ENCODE measurements at places on chromosomes 2 and 18.

DNA sequence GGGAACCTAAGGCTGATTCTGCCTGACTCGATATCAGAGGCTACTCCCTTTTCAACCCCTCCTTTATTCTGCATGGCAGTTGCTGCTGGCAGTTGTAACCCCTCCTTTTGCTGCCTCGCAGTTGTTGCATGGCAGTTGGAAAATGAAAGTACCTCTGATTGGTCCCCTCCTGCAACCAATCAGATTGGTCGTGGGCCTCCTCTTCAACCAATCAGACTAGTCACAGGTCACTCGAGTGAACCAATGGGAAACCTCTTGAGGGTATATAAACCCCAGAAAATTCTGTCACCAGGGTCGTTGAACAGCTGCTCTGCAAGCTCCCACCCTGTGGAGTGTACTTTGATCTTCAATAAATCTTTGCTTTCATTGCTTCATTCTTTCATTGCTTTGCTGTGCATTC, 294.3 kb upstream of the SLC8A1 start:
- no peak for DNase-seq

DNA sequence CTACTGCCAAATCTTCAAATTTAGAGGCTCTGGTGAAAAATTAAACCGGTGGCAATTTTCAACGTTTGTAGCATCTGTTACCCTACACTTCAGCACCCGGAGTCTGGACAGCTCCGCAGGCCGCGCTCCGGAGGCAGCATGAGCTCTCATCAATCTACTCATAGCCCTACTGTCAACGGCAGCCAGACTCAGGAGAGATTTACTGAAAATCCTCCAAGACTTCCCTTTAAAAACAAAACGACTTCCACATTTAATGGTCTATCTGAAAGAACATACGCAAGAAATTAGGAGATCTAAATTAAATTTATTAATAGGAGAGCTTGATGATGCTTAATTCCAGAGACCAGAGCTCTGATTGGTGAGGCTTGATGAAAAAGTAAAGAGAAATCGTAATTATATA, 970 bp upstream of the ADCYAP1 start:
- DNase-seq: peak; percentile 60

DNA sequence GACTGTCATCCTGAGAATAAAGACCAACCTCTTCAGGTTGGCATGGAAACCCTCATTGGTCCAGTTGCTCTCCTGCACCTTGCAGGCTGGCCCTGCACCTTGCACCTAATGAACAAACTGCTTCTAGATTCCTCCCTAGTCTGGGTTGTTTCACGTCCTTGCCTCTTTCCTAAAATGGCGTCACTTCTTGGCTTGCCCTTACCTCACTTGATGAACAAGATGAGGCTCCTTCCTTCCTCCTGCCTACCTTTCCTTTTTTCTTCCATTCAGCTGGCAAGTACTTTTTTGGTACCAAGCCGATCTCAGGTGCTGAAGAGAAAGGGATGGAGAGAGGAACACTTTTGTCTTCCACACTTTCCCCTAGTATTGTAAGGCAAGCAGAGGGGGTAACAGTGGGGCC, 74.5 kb downstream of the MYCN start:
- DNase-seq: no peak

DNA sequence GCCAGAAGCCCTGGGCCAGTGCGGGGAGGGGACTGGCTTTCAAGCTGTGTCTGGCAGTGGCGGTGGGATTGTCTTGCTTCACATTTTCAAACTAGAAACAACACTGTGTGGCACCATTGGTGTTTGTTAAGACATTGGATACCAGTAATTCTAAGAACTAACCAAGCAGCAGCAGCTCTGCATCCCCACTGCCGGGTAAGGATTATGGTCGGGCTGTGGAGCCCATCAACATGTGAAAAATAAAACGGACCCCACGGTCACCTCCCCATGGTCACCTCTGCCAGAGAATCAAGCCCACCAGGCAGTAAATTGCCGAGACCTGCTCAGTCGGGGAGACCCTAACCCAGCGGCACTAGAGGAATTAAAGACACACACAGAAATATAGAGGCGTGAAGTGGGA, 65.3 kb downstream of the C18orf63 start:
- no peak for DNase-seq

GRCh38 chr2:238160206-238161129, 1.7 kb downstream of the ERFE start:
- DNase-seq: peak; percentile 17

- DNase-seq: peak; percentile 45
Observed at GRCh38 chr18:23618862-23619387, 32.6 kb upstream of the NPC1 start.

GRCh38 chr2:122745603-122746002, 990.2 kb downstream of the TSN start:
- DNase-seq: no peak

GRCh38 chr2:110931648-110932047, 189.1 kb upstream of the BCL2L11 start:
- peak; percentile 50 for DNase-seq

DNA sequence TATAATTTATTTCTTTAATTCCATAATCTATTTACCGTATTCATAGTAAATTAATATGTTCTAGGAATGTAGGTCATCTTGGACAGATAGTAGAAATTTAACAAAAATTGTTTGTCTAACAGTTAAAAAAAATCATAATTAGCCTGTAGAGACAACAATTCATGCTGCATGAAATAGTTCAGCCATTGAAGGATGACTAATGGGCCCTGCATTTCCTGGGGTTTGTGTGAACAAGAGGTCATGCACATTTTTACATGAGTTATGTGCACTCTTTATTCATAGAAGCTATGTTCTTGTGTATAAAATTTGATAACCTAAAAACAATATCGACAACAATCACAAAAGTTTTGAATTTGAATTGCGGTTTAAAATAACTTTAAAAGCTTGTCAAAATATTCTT, 1663.6 kb downstream of the SUCLG1 start:
- DNase-seq: peak; percentile 26

DNA sequence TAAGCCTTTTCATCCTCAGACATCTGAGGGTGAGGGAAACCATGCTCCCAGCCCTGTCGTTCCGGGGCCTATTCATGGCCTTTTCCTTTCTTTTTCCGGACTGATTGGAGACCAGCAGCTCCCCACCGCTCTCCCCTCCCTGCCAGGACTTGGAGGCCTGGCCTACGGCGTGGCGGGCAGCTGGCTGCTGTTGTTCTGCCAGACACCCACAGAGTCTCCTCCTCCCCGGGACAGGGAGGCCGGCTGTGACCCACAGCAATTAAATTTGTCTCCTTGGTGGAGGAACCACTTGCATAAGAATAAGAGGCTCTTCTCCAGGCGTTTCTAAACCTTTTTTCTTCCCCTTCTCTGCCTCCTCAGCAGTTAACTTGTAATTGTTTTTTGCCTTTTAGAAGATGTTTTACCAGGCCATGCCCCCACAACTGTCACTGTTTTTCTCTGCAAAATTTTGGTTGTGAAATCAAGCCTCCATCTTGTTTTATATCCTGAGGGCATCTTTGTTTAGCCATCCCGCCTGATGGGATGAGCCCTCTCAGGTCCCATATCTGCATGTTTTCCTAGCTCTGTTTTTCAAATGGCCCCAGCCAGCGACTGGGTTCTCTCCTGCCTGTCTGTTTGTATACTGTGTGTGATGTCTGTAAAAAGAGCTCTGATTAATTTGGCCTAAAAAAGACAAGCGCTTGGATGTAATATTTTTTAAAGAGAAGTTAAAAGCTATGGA, 1060.0 kb upstream of the DDX18 start:
- no peak for DNase-seq

- no peak for DNase-seq
Observed at GRCh38 chr18:79283131-79283810, 112.5 kb upstream of the NFATC1 start.

DNA sequence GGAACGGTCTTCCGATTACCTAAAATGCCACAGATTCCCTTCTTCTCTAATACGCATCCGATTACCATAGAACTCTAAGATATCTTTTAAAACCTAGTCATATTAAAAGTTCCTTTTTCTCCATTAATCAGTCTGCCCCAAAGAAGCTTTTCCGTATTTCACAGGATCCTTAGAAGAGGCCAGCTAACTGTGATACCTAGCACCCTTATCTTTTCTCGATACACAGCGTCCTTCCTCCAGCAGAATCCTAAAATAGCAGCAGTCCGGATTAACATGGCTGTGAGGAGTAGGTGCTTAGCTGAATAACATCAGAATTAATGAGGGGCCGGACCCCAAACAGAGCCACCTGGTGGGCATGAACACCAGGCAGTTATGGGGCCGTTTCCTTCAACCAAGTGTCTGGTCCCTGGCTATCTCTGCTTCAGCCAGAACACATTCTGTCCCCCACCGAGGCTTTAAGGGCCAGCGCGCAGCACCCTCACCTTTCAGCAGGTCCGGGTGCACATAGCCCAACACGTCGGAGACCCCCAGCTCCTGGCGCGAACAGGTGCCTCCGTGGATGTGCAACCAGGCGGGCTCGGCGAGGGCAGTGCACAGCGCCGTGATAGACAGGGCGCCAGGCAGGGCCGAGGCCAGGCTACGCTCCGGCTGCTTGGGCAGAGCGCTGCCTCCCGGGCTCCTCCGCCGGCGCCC, 995 bp downstream of the TMEM127 start:
- peak; percentile 11 for DNase-seq

DNA sequence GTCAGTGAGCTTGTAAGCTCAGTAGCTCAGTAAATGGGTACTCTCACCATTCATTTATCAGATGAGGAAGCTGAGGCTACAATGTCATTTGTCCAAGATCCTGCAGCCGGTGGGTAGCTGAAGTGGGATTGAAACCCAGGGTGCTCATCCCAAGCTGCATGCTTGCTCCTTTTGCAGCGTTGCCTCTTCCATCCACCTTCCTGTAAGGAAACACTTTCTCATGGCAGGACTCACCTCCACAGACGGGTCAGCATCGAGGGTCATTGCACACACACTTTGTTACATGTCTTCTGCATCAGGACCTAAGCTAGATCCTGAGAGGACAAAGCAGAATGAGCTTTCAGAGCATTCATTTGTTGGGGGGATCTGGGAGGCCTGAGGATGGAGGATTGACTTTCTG, 60.7 kb downstream of the ACOXL start:
- DNase-seq: no peak

- DNase-seq: no peak
Observed at GRCh38 chr2:133633309-133633708, 65.0 kb upstream of the NCKAP5 start.

DNA sequence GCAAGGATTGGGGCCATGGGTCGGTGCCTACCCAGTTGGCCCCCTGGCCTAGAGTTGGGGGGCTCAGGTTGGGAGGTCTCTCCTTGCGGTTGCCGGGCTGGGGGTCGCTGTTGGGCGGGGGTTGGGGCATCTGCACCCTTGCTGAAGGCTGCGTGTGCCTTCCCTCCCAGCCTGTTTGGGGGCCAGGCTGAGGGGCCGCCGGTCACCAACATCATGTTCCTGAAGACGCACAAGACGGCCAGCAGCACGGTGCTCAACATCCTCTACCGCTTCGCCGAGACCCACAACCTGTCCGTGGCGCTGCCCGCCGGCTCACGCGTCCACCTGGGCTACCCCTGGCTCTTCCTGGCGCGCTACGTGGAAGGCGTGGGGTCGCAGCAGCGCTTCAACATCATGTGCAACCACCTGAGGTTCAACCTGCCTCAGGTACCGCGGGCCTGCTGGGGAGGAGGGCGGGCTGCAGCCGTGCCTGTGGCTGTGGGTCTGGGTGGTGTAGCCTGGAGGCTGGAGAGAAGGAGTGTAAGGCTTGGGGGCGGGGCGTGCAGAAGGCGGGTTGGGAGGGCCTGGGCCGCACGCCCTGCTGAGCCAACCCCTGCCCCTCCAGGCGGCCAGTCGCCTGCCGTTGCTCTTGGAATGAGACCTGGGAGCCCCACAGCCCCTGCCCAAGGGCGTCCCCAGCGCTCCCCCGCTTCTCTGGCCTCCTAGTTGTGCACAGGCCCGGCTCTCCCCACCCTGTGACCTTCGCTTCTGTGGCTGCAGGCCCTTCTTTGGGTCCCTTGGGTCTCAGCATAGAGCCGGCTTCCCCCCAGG, 7.2 kb upstream of the NEU4 start:
- DNase-seq: no peak

DNA sequence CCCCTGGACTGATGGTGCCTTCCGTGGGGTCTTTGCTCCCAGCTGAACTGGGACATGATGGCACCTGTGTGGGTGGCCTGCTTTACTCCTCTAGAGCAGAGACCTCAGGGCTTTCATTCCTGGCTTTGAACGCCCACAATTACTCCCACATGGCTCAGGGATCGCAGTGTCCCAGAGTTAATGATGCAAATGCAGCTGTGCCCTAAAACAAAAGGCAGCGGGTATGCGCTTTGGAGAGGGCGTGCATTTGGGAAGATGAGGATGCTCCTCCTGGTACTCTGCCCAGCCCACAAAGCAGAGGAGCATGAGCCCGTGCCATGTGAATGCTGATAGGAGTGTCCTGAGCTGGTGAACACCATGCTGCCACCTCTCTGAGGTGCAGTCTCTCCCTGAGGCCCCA, 173.4 kb downstream of the FHOD3 start:
- DNase-seq: no peak

- DNase-seq: peak; percentile 98
Observed at GRCh38 chr2:12456293-12457106, 260.2 kb upstream of the TRIB2 start.

DNA sequence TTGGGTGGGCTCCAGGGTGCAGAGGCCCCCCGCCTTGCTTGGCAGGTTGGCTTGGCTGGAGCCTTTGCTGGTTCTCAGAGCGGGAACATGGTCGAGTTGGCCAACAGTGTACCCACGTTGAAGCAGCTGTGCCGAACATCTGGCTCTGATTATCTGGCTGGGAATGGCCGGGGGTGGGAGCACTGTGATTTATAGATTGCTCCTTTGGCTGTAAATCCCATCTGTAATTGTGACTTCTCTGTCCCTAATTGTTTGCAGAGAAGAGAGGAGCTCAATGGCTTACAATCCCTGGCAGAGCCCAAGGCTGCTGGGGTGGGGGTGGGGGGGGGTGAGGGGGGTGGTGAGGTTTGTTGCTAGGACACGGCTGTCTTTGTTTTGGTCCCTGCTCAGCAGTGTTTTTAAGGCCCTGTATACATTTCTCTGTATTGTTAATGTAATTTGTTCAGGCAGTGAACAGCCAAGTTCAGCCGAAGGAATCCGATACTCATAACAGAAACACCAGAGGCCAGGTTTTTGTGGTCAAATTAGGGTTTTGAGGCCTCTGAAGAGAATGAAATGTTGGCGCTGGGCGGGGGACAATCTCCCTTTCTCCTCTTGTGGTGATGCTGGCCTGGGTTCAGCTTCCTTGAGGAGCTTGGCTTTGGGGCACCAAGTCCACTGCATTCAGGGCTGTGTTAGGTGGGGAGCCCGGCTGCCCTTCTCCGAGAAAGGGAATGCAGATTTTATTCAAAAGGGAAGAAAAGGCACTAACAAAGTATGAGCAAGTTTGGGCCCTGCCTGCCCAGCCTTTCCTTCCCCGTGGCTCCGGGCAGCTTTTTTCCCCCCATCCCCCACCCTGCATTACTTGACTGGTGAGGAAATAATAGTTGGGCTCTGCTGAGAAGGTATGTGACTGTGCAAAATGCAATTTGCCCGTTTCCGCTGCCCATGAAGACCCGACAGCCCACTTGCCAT, 82.5 kb downstream of the TCF7L1 start:
- DNase-seq: peak; percentile 64

- DNase-seq: no peak
Observed at GRCh38 chr18:13415736-13416135, 197.2 kb downstream of the LDLRAD4 start.

GRCh38 chr2:190720691-190721090, 71.8 kb downstream of the NAB1 start:
- no peak for DNase-seq

Data from umbilical cord (tissue), 2 donors.